Glutamatergic neuron (in vitro differentiated cells): ENCODE measurements at places on chromosomes 2 and 18.

- no peak for DNase-seq
Observed at GRCh38 chr2:37713258-37713700, 41.8 kb upstream of the CDC42EP3 start.

- DNase-seq, result no peak
Observed at GRCh38 chr2:221478485-221478863, 93.6 kb downstream of the EPHA4 start.

DNA sequence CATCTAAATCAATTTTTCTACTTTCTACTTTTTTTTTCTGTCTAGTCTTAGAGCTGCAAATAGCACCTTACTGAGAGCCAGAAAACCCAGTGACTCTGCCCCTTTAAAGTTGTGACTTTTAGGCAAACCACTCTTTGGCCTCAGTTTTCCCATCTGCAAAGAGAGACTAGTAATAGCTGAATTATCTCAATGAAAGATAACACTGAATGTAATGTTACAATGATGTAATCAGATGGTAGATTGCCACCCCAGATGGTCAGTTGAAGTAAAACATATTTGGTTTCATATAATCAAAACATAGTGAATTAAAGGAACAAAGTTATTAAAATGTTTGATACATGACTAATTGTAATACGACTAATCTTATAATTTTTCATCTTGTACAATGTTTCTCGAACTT is 5.0 kb upstream of the APCDD1 start:
- DNase-seq, result no peak

DNA sequence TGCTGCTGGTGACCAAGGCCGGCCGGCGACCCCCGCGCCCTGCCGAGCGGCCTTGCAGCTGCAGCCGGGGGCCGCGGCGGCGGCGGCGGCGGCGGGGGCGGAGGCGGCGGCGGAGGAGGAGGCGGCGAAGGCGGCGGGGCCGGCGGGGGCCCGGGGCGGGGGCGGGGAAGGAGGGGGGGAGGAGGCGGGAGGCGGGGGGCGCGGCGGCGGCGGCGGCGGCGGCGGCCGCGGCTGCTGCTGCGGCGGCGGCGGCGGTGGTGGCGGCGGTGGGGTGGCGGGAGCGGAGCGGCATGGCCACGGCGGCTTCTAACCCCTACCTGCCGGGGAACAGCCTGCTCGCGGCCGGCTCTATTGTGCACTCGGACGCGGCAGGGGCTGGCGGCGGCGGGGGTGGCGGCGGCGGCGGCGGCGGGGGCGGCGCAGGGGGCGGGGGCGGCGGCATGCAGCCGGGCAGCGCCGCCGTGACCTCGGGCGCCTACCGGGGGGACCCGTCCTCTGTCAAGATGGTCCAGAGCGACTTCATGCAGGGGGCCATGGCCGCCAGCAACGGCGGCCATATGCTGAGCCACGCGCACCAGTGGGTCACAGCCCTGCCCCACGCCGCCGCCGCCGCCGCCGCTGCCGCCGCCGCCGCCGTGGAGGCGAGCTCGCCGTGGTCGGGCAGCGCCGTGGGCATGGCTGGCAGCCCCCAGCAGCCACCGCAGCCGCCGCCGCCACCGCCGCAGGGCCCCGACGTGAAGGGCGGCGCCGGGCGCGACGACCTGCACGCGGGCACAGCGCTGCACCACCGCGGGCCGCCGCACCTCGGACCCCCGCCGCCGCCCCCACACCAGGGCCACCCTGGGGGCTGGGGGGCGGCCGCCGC is 1.5 kb downstream of the POU3F3 start:
- DNase-seq, result peak; percentile 40

- no peak for DNase-seq
Observed at GRCh38 chr18:3645384-3646156, 195.6 kb downstream of the TGIF1 start.

DNA sequence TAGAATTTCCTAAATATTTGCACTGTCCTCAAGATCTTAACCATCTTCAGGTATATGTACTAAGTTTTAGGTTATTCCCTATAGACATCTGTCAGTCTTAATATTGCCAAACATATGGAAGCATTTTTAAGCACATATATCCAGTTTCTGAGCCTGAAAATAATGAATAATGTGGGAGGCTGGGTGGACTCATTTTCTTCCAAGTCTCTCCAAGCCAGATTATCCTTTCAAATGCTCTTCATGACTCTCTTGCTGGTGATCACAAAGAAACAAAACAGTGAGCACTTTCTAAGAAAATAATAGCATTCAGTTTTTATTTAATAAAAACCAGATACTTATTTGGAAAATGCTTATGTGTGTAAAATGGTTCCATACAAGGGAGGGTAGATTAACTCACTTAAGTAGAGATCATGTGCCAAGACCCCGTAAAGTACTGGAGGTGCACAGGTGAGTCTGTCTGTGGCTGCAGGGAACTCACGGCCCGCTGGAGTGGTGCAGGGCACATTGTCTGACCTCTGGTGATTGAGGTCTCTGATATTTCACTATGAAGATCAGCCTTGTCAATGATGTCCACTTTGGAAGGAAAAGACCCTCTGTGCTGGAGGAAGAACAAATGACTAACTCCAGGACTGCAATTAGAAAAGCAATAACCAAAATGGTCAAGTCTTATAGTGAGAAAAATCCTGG is 161.6 kb downstream of the TMEM18 start:
- DNase-seq, result no peak

DNA sequence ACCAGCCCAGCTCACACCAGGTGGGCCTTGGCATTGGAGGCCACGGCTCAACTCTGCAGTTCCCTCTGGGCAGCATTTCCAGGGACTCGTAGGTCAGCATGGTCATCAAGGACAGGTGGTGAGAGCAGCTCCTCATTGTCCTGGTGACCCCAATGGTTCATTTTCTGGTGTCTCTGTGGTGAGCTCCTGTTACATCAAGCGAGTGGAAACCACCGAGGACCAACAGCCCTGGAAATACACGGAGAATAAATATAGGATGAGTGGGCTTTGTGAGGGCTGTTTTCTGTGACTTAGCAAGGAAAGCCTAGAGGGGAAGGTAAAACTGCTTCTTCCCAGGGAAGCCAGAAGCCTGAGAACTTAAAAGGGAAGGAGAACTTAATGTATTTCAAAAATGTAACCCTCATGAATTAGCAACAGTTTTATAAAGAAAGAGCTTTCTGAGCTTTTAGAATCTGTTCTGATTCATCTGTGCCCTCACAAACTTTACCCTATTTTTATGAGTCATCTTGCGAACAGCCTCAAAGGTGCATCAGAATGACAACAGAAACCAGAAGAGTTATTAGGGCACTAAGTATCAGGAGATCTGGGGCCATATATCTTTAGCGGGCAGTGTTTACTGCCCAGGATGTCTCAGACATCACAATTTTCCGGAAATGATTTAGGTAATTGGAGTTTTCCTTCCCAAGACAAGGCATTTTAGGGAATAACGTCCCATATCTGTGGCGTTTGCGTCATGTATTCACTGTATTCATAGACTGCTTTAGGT is 18.7 kb downstream of the C2orf92 start:
- no peak for DNase-seq

DNA sequence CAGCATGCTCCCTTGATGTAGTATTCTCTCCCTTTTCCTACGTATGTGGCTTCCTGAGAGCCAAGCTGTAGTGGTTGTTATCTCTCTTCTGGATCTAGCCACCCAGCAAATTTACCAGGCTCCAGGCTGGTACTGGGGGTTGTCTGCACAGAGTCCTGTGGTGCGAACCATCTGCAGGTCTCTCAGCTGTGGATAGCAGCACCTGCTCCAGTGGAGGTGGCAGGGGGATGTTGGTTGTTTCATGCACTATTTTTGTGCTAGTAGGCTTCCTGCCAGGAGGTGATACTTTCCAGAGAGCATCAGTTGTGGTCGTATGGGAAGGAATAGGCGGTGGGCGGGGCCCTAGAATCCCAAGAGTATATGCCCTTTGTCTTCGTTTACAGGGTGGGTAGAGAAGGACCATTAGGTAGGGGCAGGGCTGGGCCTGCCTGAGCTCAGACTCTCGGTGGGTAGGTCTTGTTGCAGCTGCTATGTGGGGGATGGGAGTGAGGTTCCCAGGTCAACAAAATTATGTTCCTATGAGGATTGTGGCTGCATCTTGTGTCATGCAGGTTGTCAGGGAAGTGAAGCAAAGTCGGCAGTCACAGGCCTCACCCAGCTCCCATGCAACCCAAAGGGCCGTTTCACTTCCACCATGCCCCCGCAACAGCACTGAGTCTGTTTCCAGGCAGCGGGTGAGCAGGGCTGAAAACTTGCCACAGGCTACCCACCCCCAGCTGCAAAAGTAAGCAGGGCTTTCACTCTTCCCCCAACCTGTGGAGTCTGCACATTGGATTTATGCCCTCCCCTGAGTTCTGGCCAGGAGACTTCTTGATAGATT is 1139.5 kb downstream of the BCL11A start:
- DNase-seq, result no peak

DNA sequence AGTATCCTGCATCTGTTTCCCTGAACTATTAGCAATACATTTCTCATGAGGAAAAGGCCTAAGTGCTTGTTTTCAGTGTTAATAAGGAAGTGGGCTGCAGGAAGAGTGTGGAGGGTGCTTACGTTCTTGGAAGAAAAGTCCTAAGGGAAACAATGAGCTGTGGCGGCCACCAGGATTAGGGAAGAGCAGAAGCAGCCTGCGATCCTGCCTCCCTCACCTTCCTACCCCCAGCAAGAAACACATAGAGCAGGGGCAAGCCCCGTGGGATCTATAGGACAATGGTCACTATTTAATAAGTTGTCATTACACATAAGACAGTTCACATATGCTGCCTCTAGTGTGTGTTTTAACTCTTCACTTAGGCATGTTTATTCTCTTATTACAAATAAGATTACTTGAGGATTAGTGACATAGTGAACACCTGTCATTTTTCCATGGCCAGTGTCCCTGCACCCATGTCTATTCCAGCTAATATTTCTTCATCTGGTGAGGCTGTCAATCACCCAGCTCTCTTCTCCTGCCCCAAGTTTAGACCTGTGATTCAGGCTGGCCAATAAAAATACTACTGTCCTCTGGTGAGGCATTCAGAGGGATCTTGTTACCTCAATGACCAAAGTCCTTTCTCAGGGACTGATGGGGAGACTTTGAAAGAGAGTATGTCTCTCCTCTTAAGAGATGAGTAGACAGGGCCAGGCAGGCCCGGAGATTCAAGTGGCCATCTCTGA is 510.9 kb upstream of the CELF4 start:
- DNase-seq, result no peak

GRCh38 chr2:5665066-5665465 is 27.1 kb upstream of the SOX11 start:
- DNase-seq, result no peak

GRCh38 chr2:38122344-38122743 is 46.4 kb upstream of the CYP1B1 start:
- DNase-seq, result no peak

DNA sequence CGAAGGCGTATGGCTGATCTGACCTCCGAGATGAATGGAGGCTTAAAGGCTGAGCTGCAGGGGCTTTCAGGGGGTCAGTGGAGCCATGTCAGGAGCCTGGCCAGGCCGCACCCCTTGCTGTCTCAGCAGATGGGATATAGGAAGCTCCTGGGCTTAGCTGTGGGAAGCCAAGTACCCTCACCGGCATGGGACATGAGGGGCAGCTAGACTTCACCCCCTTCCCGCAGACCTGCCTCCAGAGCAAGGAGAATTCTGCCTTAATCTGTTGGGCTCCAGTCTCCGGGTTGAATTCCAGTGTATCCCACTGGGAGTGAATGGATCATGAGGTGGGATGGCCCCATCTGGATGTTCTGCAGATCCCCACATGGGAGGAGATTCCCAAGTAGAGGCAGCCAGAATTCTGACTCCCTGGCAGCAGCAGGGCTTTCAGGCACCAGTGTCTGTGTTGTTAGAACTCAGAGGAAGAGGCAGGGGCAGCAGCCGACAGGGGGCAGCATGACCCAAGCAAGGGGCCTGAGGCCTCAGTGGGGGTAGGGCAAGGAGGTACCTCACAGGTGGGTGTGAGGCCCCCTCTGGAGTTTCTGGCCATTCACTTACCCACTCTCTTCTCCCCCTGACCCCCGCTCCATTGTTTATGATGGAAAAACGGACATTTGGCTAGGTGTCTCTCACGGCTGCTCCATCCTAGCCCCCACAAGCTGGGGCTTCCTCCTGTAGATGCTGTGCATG is 19.1 kb downstream of the CAPG start:
- DNase-seq, result peak; percentile 70

DNA sequence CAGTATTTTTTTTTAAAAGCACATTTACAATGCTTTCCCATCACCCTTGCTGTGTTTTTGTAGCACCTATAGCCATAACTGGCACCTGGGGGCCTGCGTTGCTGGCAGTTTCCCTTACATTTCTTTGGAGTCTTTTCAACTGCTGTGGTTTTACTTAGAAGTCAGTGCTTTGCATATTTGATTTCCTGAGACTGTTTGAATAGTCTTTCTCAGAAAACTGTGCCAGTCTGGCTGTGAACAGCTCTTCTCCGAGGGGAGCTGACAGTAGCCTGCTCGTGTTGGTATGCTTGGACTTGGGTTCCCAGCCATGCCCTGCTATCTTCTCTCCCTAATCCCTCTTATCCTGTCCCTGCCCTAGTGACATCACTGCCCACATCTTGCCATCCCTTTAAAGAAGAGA is 81.5 kb downstream of the DPP4 start:
- no peak for DNase-seq

GRCh38 chr2:16650287-16651249 is 15.1 kb downstream of the CYRIA start:
- DNase-seq, result no peak

DNA sequence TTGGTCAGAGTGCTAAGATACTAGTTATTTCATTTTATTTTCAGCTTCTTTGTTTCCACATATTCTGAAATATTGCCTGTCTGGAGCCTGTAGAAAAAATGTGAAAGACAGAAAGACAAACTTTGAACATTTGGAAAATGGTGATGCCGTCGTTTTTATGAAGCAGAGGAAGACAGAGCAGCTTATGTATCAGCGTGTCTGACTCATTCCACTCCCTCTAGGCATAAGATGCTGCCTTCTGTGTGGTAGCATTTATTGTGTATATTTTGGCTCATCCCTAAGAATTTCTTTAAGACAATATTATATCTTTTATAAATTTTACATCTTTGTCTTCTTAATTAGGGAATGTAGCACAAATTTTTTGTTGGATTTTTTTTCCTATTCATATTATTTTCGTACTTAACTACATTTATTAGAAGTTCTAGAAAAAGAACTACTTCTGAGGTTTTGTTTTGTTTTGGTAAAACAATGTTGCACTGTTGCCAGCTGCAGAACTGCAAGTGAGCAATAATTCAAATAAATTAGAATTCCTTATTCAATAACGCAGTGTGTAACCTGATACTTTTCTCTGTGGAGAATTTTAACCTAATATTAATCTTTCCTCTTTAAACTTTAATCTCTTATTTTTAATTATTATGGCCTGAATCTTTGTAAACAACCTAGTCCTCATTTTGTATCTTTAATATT is 300.4 kb downstream of the ZNF407 start:
- no peak for DNase-seq

GRCh38 chr2:20416723-20417122 is 30.2 kb upstream of the RHOB start:
- DNase-seq, result no peak
